ENCODE measurements at places on chromosomes 7 and 10. TPM values are rescaled to one million over a fixed set of nuclear protein-coding genes. Genes with fewer than 3 reads are reported as not detected.

The AKR1D1 gene
- total RNA-seq, result not detected

GRCh38 chr7:82443036-82443546 is 486 bp downstream of the CACNA2D1 start:
- peak; percentile 7 for DNase-seq

DNA sequence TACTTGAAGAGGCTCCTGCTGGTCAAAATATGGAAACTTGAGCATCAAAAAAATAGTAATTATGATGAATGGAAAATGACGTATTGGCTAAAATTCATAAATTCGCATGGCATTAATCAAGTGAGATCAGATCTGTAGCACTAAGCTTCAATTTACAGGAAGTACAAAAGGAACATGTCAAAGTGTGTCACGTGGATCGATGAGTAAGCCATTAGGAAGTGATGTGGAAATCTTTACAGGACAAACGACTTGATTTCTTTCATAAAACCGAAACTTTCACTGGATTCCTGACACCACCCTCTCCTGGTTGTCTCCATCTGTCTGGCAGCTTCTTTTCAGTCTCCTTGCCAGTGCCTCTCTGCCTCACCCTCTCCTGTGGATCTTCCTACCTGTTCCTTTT is 25.8 kb downstream of the AKR1C8 start:
- no peak for DNase-seq

DNA sequence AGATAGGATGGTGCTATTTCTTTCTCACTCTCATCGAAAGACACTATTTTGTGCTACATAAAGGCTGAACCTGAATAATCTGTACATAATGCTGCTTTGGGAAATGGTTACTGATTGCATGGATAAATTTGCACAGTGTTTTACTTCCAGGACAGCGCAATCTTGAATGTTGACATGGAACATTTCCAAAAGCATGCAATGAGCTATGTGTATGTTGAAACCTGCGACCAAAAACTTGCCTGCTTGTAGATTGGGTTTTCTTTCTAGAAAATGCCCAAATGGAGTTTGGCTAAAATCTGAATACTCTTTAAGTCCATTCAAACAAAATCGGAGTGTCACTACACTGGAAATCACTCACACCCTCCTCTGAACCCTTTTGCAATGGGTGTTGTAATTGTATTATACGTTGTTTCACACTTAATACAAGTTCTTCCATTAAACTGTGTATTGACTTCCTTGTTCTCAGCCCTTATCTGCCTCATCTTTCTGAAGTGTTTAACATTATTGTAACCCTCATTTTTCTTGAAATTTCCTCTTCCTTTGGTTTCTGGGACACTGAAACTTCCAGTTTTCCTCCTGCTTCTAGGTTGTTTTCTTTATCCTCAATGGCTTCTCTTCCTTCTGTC is 73.7 kb upstream of the CAPZA2 start:
- no peak for DNase-seq

- DNase-seq, result no peak
Observed at GRCh38 chr7:114310345-114311110, 104.1 kb upstream of the FOXP2 start.

- DNase-seq, result no peak
Observed at GRCh38 chr10:80598084-80598798, 60.5 kb downstream of the SH2D4B start.

DNA sequence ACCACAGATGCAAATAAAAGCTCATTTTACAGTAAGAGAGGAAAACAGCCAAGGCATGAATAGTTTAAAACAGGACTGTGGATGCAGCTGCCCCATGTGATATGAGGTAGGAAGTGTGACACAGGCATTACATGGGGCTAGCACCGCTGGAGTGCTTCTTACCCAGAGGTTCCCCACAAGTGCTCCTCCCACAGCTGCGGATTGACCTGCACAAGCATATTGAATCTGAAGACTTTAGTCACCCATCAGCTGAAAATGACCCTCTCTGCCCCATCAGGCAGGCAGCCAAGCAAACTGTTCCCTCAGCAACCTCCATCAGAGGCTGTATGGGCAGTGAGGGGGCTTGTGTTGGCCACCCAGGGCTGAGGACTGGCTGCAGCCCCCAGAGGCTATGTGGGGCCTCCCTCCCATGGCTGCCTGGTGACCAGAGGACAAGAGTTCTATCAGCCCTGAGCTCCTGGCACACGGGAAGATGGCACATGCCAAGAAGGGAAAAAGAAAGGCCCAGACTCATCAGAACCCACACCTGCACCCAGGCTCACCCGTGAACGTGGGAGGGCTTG is 98.7 kb downstream of the TCERG1L start:
- no peak for DNase-seq

GRCh38 chr10:118465300-118465874 is 123.3 kb upstream of the FAM204A start:
- no peak for DNase-seq

DNA sequence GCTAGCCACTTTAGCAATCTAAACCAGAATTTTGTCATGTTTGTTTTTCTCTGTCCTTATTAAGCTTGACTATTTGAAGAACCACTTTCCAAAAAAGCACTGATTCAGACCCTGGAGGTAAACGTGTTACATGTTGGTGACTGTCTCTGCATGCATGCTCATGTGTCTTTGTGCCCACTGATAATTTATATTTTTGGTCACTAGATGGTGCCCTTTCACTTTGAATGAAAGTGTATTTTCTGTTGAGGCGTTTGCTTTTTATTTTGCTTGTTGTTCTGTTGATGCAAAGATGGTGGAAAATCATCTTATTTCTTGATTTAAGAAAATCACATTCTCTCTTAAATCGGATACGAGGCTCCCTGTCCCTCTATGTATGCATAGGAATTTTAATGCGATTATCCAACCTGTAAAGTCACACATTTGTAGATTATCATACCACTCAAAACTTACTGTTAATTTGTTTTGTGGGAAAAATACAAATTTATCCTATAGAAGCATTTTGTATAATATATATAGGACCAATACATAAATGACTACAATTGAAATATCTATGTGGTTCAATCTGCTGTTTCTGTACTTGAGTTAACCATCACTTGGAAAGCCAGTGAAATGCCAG is 269.3 kb downstream of the BICC1 start:
- no peak for DNase-seq

DNA sequence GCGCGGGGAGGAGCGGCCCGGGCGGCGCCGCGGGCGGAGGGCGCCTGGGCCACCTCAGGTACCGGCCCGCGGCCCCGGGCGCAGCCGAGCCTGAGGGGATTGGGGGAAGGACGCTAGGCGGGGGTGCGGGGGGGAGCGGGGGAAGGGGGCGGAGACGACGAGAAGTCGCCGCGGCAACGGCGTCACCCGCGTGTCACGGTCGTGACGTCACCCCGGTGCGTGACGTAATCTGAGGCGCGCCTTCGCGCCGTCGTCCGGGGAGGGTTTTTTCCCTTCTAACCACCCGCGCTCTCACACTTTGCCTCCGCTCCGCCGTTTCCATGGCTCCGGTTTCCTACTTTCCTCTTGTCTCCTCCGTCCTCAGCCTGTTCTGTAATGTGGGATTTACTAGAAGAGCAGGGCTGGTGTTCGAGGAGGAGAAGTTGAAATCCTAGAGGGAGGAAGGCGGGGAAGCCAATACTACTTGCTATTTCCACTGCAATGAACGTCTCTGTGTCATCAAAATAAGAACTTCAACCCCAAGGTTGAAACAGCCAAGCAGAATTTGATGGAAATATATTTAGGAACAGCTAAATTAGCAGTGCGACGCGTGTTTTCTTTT is at the start of gene BRAF:
Gene BRAF, minus strand, starts transcription at position 109 of the 601 bp plus-strand sequence. CDS start 226 bp downstream, outside the sequence.
- DNase-seq, result peak; percentile 91
